ENCODE measurements at places on chromosomes 2 and 18.

DNA sequence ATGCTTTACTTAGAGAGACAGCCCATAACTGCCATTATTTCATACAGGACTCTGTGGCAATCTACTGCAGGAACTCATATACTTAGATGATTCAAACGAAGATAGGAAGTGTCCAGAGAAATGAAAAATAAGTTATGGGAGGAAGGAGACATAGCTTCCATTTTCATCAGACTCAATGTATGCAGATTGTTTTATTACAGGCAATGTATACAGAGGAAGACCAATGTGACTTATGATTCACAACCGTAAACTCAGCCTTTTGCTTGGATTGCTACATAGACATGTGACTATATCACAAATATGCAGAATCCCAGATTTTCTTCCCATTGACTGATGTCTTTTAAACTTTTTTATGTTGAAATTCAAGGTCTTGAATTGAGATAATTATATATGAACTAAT, 793.4 kb downstream of the SATB2 start:
- DNase-seq = no peak

- no peak for DNase-seq
Measured at GRCh38 chr2:202652119-202652518, 17.4 kb downstream of the FAM117B start.

DNA sequence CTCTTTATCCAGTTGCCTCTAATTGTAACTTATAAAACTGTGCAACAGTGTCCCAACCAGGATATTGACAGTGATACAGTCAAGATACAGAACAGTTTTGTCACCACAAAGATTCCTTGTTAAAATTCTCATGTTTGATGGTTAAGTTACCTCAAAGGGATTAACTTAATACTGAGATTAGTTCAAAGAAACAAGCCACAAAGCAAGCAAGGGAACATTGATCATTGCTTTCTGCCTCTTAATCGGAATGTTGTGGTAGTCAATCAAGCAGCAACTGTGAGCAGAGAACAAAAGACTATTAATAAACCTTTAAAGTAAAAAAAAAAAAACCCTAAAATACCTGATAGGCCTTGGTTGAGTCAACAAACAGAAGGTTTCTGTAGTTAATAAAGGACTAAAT, 352.3 kb downstream of the PARD3B start:
- DNase-seq = no peak

DNA sequence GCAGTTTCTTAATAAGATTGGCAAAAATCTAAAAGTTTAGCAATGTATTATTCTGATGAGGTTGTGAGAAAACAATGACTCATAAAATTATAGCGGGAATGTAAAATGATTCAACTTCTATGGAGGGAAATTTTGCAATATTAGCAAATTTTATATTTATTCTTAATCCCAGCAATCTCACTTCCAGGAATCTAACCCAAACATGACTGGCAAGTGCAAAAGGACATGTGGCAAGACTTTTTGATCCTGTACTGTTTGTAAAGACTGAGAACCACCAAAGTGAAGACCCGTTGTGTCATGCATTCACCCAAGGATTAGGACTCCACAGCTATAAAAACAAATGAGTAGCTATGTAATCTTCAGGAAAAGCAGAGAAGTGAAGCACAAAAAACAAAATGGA, 234.8 kb upstream of the KYNU start:
- DNase-seq = no peak

DNA sequence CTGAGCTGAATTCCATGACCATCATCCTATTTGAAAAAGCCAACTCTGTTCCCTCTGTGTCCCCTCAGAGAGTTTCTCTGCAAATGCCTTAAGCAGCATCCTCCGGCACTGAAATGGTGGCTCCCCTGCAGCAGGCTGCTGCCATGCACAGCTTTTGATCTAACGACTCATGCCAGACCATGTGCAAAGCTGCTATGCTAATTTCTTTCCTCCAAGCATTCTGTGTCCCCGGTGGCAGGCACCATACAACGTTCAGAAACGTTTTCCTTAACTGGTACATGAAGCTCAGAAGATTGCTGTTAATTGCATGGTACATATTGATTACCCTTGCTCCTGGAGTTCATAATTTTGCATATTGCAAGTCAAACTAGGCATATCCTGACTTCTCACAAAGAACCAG, 336.8 kb downstream of the RBM43 start:
- no peak for DNase-seq

- no peak for DNase-seq
Measured at GRCh38 chr2:114426756-114427155, 15.7 kb upstream of the DPP10 start.

DNA sequence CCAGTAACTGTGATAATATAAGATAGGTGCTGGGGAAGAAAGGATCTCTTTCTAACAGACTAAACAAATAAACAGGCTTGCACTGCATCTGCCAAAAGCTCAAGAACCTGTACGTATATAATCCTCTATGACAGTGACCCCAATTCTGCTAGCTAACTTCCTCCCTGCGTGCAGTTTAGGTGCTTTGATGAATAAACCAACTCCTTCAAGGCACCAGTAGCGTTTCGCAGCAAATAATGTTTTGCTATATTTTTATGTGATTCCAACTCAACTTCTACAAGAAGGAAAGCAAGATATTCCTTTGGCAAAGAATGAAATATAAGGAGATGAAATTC, 135.5 kb upstream of the CHAC2 start:
- DNase-seq = no peak

GRCh38 chr18:34001376-34001775, 223.3 kb downstream of the NOL4 start:
- DNase-seq = no peak

DNA sequence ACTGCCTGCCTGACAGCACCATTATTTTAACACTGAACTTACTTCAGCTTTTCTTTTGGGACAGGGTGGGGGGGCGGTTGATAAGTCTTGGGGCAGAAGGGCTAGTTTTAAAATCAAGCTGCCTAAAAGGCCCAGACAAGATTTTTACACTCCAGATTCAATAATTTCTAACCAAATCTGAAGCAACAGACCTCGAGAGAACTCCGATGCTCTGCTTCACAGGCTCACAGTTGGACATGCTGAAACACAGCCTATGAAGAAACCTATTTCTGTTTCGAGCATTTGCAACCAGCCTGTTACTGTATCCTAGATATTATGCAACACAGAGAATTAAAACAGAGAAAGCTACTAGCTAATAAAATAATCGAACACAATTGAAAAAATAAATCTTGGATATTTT, 1.3 kb upstream of the MYT1L start:
- no peak for DNase-seq

GRCh38 chr2:241041589-241042158, 43.3 kb downstream of the SNED1 start:
- DNase-seq = no peak

- no peak for DNase-seq
Measured at GRCh38 chr18:54924948-54925347, 34.3 kb downstream of the CCDC68 start.

- DNase-seq = no peak
Measured at GRCh38 chr2:225865468-225865867, 466.0 kb downstream of the NYAP2 start.

- no peak for DNase-seq
Measured at GRCh38 chr2:12762337-12762736, 45.6 kb downstream of the TRIB2 start.

DNA sequence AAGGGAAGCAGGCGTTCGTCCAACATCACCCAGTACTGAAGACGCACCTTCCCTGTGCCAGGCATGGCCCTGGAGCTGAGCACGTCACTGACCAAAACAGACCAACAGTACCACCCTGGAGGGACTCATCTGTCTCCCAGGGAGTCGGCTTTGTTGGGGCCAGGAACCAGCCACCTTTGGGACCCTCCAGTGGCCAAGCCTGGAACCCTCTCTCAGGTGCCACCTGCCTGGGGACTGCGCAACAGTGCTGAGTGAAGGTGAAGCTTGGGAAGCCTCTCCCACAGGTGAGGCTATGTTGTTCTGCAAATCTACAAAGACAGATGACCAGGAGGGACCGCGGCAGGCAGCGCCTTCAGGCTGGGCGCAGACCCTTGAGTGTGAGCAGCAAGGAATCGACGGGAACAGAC, 91.4 kb upstream of the OTOS start:
- no peak for DNase-seq

GRCh38 chr2:158569284-158569683, 112.5 kb downstream of the PKP4 start:
- no peak for DNase-seq

DNA sequence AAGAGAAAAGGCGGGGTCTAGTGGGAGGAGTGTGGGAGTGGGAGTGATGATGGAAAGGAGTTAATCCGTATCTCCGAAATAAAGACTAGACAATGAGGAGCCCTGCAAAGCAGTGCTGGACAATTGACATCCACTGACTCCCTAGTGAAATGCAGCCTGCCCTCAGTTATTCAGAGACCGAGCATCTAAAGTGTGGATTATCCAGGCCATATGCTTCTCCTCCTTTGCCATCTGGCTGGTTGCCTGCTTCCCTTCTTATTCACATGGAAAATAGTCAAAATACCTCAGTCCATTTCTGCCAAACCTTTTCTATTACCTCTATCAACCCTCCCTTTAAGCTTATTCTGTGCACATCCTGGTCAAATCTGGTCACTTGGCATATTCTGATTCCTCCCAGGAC, 288.8 kb upstream of the SIX3 start:
- no peak for DNase-seq

- DNase-seq = no peak
Measured at GRCh38 chr2:181807526-181807925, 84.0 kb upstream of the ITPRID2 start.

DNA sequence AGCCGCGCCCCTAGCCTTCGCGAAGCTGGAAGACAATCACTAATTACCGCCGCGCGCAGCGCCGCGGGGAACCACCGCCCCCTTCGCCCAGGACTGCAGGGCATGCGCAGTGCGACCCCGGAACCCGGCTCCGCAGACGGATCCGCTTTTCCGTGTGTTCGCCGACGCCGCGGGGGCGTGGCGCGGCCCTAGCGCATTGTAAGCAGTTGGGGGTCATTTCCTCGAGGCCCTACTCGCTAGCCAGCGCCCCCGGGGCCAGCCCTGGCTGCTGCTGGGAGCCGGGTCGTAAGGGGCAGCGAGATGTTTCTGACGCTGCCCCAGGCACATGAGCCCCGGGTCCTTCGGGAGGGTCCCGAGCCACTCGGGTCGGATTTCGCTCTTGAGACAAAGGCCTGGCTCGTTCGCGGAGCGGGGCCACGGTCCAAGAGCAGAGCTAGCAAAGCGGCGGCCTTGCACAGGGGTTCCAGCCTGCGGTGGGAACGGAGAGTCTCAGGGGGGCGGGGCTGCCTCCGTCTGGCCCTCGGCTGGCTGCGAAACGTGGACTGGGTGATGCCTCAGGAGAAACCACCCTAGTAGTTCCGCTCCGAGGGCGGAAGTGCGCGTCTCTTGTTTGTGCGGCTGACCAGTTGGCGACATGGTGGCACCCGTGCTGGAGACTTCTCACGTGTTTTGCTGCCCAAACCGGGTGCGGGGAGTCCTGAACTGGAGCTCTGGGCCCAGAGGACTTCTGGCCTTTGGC, at the start of the genes ELP2 and SLC39A6:
Gene ELP2 (plus strand): TSS at position 600 of the 739 bp plus-strand sequence. CDS start 35 bp downstream, at position 635.
Gene SLC39A6 (minus strand): TSS at position 41 of the 739 bp plus-strand sequence. CDS start 2,333 bp downstream, outside the sequence.
- peak; percentile 92 for DNase-seq

DNA sequence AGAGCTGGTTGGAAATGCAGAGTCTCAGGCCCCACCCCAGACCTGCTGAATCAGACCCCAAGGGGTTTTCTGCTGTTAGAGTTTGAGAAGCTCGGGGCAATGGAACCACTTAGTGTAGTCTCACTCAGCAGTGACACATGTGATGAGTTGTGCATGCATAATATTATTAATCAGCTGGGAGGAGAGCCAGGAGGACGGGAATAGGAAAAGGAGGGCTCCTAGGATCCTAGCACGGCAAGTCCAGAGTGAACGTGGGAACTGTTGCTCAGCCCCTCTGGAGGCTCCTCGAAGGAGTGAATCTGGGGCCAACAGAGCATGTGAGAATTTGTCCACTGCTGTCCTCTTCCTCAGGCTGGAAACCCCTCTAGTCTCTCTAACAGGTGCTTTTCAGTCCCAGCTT, 87.1 kb downstream of the HS1BP3 start:
- DNase-seq = no peak

DNA sequence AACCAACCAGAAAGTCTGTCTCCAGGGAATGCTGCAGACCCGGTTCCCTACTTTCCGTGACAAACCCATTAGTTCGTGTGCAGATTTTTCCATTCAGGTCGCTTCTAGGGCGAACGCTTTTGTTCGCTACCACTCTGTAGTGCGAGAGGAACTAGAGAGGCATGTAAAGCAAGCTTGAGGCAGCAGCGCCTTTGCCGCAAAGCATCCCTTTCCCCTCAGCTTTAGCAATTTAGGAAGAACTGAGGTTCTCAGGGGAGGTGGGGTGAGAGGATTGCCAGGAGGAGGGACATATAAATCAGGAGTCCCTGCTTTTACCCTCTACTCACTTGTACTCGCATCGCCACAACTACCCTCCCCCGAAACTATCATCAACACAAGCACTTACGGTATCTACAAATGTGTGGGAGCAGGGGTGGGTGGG, 748 bp upstream of the ZNF804A start:
- no peak for DNase-seq

GRCh38 chr2:138640921-138641676, 139.1 kb downstream of the NXPH2 start:
- DNase-seq = no peak

- DNase-seq = no peak
Measured at GRCh38 chr2:207160115-207160514, 5.6 kb downstream of the KLF7 start.

DNA sequence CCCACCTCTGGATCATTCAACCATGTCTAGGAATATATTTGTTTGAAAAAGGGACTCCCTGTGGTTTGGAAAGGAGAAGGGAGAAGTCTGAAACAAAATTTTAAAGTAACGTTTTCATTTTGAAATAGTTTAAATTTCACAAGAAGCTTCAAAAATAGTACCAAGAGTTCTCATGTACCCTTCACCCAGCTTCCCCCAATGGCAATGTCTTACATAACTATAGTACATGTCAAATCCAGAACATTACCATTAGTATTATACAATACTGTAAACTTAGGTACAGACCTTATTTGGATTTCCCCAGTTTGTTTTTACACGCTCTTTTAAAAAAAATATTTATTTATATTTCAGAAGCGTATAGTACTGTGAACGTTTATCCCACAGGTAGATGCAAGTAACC, 4.0 kb upstream of the LYG2 start:
- no peak for DNase-seq

GRCh38 chr2:129661935-129662334, 317.5 kb upstream of the RAB6C start:
- DNase-seq = no peak

DNA sequence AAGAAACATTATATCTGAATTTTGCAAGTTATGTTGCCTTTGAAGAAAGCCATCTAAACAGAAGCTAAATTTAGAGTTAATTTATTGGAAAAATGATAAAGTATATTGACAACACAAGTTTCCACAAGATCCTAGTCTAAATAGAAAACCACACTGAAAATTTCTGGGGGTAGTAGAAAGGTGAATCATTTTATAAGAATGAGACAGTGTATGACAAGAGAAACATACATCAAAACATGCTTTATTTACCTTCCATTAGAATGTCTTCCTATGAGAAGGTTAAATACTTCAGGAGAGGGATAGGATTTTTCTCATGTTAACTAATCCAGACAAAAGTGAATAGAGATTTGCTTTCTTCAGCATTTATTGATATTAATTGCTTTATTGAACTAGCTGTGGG, 1389.8 kb upstream of the ZEB2 start:
- DNase-seq = no peak
